ENCODE measurements at places on chromosomes 4 and X.

- DNase-seq, result no peak
Measured at GRCh38 chr4:99179626-99180025, 35.5 kb upstream of the ADH4 start.

- no peak for DNase-seq
Measured at GRCh38 chr4:73676136-73676535, 55.9 kb upstream of the RASSF6 start.

DNA sequence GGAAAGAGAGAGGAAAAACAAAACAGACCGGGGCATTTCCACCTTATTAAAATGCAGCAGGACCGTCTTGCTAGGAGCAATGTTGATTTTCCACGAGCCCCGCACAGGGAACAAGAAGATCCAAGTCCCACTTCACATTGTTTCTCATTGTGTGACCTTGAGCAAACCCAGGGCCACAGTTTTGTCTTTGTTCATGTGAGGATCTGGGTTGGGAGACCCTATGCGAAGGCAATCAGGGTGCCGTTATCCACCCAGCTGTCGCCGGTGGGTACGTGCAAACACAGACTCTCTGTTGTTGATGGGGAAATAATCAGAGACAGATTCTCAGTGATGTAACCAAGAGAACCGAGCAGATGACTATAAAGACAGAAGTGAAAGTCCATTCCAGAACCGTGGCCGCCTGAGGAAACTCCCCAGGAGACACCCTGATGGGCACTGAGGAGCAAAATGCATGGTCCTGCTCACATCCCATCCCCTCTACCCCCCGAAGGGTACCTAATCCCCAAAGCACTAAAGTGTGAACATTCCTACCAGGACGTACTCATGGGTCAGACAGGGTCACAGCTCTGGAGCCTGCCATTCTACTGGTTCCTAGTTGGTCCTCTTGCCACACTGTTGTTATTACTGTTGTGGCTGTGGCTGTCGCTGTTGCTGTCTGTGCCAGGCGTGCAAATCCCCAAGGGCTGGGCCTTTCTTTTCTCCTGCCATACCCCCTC is 102.7 kb upstream of the RBPJ start:
- no peak for DNase-seq

GRCh38 chrX:133188631-133189030 is 29.5 kb downstream of the TFDP3 start:
- no peak for DNase-seq

GRCh38 chr4:94488670-94489069 is 36.9 kb downstream of the PDLIM5 start:
- no peak for DNase-seq

- DNase-seq, result no peak
Measured at GRCh38 chr4:156673483-156673882, 298.1 kb downstream of the PDGFC start.

GRCh38 chrX:42000836-42001235 is 77.5 kb upstream of the CASK start:
- no peak for DNase-seq

DNA sequence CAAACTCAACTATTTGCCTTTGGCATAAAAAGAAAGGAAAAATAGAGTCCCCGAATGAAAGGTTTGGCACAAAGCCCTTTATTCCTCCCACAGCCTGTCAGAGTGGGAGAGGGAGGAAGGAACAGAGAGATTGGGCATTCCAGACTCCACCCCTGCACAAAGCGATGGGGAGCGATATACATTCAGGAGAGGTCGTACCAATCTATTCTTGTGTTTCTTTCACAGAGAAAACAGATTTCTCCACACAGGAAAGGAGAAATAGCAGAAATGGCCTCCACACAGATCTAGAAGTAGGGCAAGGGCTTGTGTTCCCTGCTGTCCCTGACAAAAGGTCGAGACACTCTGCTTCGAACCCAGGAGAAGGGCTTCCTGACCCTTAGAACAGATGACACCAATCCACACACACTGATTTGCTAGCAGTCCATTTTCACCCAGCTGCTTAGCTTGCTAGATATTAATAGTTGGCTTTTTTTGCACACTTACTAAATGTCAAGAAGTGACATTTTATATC is 197.4 kb downstream of the MAML3 start:
- DNase-seq, result no peak

DNA sequence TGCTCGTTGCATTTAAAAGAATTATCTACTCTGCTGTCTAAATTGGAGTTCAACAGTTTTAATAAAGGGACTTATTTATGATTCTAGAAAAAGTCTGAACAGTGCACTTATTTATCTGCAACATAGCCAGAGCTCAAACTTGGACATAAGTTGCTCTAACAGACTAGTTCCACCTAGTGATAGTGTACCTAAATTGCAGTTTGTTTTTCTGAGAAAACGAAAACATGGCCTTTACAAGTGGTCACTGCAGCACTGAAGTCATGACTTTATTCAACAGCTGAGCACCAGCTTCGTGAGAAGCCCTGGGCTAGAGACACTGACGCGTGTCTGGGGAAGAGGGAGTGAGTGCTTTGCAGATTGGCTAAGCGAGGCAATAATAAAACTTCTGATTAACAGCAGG is 77.3 kb upstream of the IGSF1 start:
- DNase-seq, result no peak

DNA sequence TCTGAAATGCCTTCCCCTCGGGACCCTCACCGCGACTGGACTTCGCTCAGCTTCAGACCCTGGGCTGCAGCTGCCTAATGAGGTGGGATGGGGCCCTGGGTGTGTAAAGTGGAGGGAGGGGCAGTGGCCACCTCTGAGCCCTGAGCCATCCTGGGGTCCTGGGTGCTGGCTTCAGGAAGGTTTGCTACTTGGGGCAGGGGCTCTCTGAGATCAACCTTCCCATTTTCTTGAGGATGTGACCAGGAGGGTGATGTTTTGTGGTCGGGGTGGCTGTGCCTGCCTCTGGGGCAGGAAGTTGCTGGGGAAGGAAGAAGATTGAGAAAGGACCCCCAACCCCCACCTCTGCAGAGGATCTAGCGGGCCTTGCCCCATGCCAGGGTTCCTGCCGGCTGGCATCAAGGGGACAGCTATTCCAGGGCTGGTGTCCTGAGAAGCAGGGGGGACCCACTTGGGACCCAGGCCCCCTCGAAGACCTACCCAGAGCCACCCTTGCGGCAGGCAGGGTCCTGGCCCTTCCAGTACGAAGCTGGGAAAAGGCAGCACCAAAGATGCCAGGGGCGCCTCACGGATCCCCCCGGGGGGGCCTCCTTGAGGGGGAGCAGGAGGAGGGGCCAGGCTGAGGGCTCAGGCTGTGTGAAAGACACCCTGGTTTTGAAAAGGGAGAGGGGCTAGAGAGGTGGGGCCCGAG is 6.5 kb downstream of the SH3BP2 start:
- no peak for DNase-seq

GRCh38 chr4:186878203-186878776 is 154.6 kb upstream of the FAT1 start:
- DNase-seq, result no peak

DNA sequence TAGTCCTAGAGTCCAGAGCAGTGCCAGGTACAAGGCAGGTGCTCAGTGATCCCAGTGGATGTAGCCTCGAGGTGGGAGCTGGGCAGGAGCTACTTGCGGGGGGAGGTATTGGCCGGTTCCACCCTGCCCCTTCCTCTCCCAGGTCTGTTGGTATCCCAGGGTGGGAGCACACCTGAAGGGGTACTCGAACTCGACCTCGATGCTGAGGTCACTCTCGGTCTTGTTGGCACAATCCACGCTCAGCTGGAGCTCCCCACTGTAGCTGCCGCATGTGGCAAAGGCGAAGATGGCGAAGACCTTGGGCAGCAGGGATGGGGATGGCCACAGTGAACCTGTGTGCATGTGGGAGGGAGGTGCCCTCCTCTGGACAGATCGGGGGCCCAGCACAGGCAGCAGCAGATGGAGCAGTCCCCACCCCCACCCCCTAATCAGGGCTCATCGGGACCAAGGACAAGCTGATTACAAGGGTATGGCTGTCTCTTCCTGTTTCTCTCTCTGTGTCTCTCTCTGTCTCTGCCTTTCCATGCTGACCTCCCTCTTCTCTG is 2.4 kb downstream of the SYP start:
- DNase-seq, result no peak

GRCh38 chrX:111857534-111858060 is 18.4 kb upstream of the TRPC5OS start:
- DNase-seq, result no peak

All from NCI-H187 treated with DMSO at 0.1 percent for 48 hours (cell line).